GM04503 (cell line): ENCODE measurements at places on chromosomes 1 and 21.

DNA sequence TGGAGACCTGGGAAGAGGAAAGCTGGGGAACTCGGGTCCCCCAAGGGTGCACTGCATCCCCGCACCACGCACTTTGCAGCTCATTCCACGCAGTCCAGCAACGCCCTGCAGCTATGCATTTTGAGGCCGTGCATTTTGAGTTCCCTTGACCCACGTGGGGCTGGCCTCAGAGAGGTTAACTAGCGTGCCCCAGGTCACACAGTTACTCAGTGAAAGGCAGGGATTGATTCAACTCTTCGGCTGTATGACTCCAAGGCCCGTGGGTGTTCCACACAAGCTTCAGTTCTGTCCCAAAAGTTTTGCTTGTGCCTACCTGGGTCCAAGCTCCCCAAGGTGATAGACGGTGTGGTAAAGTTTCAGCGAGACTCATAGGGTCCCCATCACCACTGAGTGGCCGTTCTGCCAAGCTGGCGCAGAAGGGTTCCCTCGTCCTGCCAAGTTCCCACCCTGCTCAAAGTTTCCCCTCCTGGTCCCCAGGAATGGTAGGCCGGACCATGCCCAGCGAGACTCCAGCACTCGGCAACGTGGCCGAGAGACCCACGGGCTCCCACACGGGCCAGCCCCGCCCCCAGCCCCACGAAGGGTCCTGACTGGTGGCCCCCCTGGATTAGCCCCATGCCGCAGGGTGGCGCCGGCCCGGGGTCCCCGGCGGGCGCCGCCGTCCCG lies 611 bp downstream of the HSPG2 start:
- no peak for DNase-seq

DNA sequence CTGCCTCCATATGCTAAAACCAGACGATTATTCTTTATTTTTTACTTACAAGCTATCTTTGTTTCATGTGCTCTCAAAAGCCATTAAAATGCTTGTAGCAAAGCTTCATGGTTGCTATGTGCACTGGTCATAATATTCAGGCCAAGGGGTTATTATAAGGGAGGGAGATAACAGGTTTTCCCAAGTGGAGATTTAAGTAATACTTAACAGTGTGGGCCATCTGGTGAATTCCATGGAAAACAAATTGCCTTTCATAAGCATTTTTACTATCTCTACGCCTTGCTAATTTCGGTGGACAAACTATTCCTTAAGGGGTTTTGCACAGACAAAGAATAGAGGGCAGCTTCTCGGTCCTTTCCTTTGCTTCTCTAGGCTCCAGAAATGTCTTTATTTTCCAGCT lies 137.8 kb downstream of the NUF2 start:
- DNase-seq, result no peak

GRCh38 chr1:230327892-230328284 lies 98.2 kb downstream of the PGBD5 start:
- DNase-seq, result no peak

GRCh38 chr1:171898941-171899340 lies 57.6 kb downstream of the DNM3 start:
- no peak for DNase-seq

DNA sequence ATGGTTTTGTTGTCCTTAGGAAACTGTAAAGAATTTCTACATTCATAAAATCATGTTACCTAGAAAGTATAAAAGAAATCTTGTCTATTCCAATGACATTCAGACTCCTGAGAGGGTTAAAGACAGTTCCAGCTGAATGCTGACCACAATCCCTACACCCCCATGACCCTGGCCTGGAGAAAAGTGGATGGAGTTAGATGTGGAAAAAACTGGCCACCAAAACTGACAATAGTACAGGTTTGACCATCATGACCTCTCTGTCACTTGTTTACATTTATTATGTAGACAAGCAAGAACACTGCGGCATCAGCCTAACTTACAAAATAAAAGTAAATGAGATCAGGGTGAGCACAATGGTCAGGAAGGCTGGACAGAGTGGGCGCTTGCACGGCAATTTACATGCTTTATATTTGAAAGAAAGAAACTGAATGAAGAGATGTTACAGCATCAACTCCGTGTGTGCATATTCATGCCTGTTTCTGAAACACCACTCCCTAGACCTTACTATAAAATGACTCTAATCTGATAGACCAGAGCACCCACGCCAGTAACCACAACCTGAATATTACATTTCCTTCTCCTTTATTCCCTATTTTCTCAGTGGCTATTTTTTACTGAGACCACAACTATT lies 116.0 kb downstream of the ESRRG start:
- no peak for DNase-seq

- no peak for DNase-seq
Observed at GRCh38 chr1:78045926-78046778, at the start of gene GIPC2. TSS of gene GIPC2 (plus strand) at chr1:78045966. CDS start at chr1:78046095, 129 bp downstream.

DNA sequence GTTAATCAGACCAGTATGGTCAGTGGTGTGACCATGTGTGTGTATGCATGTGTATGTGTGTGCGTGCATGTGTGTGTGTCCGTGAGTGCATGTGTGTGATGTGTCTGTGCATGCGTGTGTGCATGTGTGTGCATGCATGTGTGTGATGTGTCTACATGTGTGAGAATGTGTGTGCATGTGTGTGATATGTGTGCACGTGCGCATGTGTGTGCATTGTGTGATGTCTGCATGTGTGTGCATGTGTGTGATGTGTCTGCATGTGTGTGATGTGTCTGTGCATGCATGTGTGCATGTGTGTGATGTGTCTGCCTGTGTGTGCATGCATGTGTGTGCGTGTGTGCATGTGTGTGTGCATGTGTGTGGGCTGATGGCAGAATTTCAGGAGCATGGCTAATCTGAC lies 58.2 kb downstream of the SIK1 start:
- DNase-seq, result no peak

- peak; percentile 87 for DNase-seq
Observed at GRCh38 chr1:173392895-173393658, 84.1 kb upstream of the PRDX6 start.

- DNase-seq, result no peak
Observed at GRCh38 chr1:95506736-95507414, 272.9 kb downstream of the RWDD3 start.

DNA sequence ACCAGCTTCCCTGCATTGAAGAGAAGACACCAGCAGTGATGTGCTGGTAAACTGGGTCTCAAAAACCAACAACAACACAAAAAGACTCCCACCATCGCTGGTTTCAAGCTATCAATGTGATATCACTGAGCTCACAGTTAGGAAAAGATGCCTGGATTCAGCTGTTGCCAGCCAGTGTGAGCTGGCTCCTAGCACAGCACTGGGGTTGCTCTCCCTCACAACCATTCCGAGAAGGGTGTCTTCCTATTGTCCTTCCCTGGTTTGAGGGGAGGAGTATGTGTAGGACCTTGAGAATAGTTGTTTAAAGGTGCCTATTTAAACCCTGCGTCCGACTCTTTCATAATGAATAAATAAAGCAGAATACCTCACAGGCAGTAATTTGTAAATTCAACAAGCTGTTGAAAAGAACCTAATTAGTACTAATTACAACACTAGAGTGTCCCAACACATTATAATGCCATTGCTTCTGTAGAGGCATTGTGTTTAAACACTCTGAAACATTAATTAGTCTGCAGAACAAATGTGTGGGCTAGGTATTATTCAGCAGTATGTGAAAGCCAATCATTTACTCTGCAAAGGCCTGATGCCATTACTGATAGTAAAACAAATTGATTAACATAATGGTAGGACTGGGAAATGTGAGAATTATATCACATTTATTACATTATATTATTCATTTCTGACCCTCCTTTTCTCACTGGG lies 17.2 kb downstream of the NIBAN1 start:
- no peak for DNase-seq

GRCh38 chr1:108692724-108693655 lies 880 bp downstream of the PRPF38B start:
- no peak for DNase-seq
